GM20000 (cell line): ENCODE measurements at places on chromosomes 5 and 9.

DNA sequence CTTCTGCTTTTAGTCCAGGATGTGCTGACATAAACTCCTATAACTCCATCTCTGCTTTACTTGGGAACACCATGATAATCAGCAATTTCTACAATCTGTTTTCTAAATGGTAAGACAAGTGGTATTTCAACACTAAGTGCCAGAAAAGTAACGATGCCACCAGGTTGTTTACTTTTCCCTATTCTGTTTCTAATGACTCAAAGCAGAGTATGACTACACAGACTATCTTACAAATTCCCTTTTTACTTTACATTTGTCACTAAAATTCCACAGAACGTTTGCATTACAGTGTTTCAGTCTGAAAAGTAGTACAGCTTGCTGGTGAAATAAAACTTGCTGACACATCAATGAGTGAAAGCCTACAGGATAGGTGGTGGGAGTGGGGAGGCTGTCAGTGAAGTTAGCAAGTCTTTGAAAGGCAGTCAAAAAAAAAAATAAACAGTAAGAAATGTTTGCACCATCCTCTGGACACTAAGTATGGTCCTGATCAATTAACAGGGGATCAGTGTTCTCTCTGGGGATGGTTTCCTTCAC, 186.5 kb downstream of the LURAP1L start:
- DNase-seq, result no peak

- peak; percentile 68 for DNase-seq
These were observed at the start of gene UBE2QL1 for GRCh38 chr5:6448622-6449464. TSS of gene UBE2QL1 (plus strand) at chr5:6448859. CDS start at chr5:6448894, 35 bp downstream.

DNA sequence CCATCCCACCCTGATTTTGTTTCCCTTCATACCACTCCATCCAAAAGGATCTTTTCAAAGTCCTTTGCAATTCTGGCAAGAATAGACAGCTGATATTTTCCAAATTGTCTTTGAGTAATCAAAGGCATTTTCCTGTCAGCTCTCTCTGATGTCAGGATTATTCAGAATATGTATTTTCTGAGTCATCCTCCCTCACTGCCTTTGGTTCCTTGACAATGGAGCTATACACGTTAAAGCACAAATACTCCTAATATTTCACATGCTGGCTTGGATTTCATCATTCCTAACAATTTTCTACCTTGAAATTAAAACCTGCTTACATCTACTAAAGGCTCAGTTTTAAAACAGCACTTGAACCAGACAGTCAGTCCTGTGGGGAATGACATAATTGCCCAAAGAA, 379.4 kb downstream of the GADD45G start:
- no peak for DNase-seq

- no peak for DNase-seq
These were observed 18.4 kb downstream of the AGXT2 start for GRCh38 chr5:35029333-35029732.

- no peak for DNase-seq
These were observed 235.5 kb upstream of the ZNF608 start for GRCh38 chr5:124981901-124982300.

- no peak for DNase-seq
These were observed 7.0 kb downstream of the SQSTM1 start for GRCh38 chr5:179827680-179828079.

- DNase-seq, result peak; percentile 8
These were observed 139.5 kb upstream of the DMRTA1 start for GRCh38 chr9:22307013-22307711.

DNA sequence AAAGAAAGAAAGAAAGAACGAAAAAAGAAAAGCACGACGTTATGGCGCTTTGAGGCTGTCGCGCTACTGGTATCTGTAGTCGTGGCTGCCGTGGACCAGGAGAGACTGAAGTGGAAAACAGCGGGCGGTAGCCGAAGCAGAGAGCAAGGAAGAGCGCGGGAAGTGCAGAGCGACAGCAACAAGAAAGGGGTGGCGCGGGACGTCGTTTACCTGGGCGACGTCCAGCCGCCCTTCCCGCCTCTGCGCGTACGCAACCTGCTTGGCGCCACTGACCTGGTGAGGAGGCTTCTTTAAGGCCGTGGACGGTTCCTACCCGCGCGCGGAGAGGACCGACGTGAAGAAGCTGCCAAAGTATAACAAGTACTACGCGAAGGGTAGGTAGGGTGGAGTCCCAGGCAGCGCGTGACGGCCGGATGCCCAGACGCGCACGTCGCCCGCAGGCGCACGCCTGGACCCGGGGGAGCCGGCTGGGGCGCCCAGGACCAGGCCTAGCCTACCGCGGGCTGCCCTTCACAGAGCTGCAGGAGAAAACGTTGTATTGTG, 15.4 kb downstream of the CCL28 start:
- peak; percentile 78 for DNase-seq

DNA sequence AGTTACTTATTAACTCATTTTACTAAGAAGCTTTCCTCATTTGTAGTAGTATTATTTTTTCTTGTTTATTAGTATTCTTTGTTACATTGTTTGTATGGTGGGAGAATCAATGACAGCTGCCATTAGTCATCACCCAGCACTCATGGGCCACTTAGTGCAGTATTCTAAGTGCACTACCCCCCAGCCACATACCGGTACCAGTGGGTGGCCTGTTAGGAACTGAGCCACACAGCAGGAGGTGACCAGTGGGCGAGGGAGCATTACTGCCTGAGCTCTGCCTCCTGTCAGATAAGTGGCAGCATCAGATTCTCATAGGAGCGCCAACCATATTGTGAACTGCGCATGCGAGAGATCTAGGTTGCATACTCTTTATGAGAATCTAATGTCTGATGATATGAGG, 24.2 kb upstream of the CAMLG start:
- DNase-seq, result no peak

- no peak for DNase-seq
These were observed 88.2 kb upstream of the CACNA1B start for GRCh38 chr9:137789295-137789895.

- no peak for DNase-seq
These were observed 9.1 kb downstream of the PDCL start for GRCh38 chr9:122819326-122819725.

DNA sequence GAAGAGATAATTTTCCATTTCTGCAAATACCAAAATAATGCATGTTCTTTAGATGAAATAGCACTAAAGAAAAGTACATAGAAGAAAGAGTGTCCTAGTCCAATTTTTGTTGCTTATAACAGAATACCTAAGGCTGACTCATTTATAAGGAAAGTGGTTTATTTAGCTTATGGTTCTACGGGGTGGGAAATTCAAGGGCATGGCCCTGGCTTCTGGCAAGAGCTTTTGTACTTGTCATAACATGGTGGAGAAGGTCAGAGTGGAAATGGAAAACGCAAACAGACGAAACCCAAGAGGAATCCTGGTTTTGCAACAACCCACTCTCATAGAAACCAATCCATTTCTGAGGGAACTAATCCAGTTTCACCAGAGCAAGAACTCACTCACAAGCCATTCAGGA, 283.7 kb downstream of the CSNK1G3 start:
- no peak for DNase-seq

GRCh38 chr5:23631302-23632045, 124.1 kb downstream of the PRDM9 start:
- DNase-seq, result no peak

DNA sequence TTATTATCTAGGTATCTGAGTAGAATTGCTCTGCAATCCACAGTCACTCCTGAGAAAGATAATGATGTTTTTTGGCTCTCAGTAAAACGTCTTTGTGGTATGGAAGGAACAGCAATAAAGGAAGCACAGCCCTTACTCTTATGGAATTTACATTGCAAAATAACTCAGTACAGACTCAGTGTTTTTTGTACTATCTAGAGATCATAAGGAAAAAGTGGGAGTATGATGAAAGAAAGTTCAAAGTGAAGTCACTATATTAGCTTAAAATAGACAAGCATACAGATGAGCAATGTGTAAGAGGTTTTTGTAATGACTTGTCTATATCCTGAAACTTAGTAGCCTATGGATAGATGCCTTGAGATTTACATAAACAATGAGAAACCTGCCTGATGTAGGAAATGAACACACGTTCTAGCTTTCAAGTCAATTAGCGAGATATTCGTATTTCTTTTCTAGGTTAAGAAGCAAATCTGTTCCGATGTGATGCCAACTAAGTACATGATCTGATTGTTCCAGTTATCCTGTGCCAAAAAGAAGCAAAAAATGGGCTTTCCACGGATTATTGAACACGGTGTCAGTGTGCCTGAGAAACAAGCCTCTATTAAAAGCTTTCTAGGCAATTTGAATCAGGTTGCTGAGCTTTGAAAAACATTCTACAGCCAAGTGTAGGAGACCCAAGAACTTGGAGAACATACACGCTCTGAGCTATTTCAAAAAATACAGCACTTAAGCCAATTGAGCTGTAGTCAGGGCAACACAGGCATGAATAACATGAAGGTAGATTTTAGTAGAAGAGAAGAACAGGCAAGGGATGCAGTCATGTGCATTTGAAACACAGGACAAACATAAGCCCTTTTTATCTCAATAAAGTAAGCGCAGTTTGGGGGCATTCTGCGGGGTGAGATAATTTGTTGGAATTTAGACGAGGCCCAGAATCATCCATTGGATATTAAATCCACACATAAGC, 86.3 kb upstream of the TAF11L2 start:
- no peak for DNase-seq

DNA sequence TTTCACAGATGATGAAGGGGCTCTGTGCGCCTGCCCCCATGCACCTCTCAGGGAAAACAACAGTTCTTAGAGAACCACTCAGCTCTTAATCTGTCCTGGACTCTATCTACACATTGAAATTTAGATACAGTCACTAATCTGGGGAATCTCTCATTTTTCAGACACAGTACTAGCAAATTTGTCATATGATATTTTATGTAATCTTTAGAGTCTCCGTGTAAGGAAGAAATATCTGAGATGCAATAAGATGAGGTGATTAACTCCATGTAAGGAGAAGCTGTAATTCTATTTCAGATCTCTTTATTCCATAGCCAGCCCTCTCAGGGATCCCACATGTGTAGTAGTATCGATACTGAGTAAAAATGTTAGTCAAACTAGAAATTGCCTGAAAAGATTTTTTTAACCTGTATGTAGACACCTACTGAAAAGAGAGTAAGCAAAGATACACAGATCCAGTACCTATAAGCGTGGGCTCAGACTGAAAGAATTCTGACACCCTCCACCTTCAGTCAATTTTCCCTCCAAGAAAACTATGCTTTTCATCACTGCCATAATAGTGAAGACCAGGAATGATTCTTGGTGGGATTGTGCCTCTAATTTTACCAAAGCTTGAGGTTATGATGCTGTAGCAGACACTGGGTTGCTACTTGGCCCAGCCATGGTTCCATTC, 279.6 kb upstream of the TMEM161B start:
- no peak for DNase-seq

- DNase-seq, result peak; percentile 18
These were observed 2.2 kb downstream of the RBM27 start for GRCh38 chr5:146205499-146206202.

DNA sequence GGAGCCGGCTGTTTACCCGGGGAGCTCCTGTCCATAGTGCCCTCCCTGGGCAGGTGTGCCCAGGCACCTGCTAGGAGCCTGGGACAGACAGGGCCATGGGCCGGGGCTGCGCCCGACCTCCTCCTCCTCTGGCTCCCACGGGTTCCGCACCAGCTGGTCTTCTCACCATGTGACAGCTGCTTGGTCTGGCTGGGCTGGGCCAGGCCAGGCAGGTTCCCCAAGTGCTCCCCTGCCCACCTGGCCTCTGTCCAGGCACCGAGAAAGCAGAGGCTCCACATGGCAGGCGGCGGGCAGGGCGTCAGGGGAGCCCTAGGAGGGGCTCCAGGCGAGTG, 60.0 kb downstream of the OLFM1 start:
- DNase-seq, result no peak

GRCh38 chr5:130687085-130687733, 477.8 kb downstream of the HINT1 start:
- DNase-seq, result no peak

DNA sequence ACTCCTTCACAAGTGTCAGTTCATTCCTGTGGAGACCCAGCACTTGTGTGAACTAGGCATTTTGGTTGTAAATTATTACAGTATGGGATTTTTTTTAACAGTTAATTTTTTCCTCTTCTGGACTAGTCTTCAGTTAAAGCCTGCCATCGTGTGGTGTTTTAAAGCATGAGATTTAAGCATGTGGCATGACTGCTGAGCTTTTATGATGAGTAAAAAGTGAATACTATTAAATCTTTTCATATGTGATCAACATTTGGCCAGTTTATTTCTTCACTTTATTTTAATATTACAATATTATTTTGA, 25.0 kb downstream of the LMNB1 start:
- DNase-seq, result peak; percentile 16

DNA sequence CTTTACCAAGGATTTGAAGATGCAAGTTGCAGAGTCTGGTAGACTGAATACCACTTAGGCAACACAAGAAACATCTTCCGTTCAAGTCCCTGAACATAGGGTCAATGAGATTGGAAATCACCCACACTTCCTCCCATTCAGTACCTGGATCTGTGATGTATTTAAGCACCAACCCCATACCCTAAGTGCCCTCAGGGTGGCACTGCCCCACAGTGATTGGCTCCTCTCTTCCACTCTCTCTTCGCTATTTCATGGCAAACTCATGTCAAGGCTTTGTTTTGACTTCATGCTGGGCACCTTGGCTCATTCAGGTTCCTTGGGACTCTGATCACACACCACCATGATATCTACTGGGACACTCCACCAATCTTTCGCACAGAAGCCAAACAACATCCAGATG, 53.7 kb downstream of the GGTA1 start:
- DNase-seq, result no peak

DNA sequence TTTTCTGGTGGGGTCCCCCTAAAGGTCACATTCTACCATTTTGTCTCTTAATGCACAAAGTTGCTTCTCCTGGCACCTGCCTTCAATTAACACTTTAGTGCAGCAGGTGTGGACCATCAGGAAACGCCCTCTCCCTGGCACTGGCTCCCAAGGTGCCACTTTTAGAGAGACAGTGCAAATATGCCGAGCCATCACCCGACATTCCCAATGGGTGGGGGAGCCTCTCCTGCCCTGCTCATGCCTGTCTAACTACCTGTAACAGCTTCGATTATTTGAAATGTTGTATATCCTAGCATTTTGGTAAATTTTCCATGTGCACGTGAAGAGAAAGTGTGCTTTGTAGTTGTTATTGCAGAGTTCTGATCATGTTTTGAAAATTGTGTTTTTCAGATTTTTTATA, 13.2 kb upstream of the LRRC14B start:
- no peak for DNase-seq

GRCh38 chr9:98916660-98917059, 27.0 kb upstream of the COL15A1 start:
- no peak for DNase-seq

DNA sequence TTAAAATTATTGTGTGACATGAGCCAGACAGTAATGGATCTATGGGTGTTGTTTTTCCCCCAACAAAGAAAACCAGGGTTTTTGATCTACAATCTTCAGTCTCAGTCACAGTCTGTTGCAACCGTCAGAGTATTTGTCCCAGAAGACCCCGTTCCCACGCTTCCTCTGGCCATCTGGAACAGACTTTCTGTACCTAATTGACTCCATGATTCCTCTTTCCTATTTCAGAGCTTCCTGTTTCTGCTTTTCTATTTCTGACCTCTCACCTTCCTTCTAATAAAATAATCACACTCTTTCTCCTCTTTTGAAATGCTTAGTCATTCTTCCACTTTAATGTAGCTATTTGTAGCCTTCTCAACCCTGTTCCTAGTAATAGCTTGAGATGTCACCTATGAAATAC, 1044.8 kb downstream of the DTWD2 start:
- DNase-seq, result no peak
